ENCODE measurements at places on chromosomes 6 and 20. TPM values are rescaled to one million over a fixed set of nuclear protein-coding genes. Genes with fewer than 3 reads are reported as not detected.

- no peaks in the 10 kb centered on the region for H3K36me3 ChIP-seq
- no peak overlapping the region for H3K27ac ChIP-seq
- DNase-seq, result no peak
- H3K27me3 ChIP-seq, result no peaks in the 10 kb centered on the region
- no peaks in the 10 kb centered on the region for H3K4me1 ChIP-seq
These were observed 91.2 kb upstream of the SCGN start for GRCh38 chr6:25560865-25561264.

GRCh38 chr6:167698540-167698939, 128.2 kb upstream of the AFDN start:
- H3K4me3 ChIP-seq, result no peak overlapping the region
- H3K36me3 ChIP-seq, result no peaks in the 10 kb centered on the region
- no peaks in the 10 kb centered on the region for H3K27me3 ChIP-seq
- no peak for DNase-seq
- no peak overlapping the region for H3K27ac ChIP-seq

DNA sequence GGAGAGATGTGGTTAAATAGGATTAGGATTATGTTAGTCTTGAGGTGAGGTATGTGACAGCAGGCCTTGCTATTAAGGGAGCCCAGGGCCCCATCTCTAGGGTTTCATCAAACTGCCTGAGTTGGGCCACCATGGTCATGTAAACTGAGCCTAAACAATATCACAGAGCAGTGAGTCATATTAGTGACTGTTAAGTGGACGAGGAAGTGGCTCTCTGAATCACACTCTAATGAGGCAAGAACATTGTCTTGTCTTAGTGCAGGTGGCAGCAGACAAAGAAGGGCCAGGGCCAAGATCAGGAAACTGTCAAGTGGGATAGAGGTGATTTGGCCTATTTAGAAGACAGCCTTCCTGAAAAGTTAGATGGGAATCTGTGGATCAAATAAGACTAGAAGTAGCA, 23.1 kb downstream of the ENPP3 start:
- no peaks in the 10 kb centered on the region for H3K4me1 ChIP-seq
- DNase-seq, result no peak
- no peak overlapping the region for H3K4me3 ChIP-seq
- H3K36me3 ChIP-seq, result no peaks in the 10 kb centered on the region
- no peaks in the 10 kb centered on the region for H3K27me3 ChIP-seq

GRCh38 chr6:160387916-160388643, 39.9 kb downstream of the SLC22A3 start:
- H3K27me3 ChIP-seq, result no peaks in the 10 kb centered on the region
- DNase-seq, result no peak
- H3K4me3 ChIP-seq, result no peak overlapping the region

Gene TREM1
- not detected for total RNA-seq

Gene SLC17A9
- 2.5 TPM for total RNA-seq

Gene CAGE1
- total RNA-seq, result 0.09 TPM

Gene DEFB114
- total RNA-seq, result not detected

- H3K36me3 ChIP-seq, result peaks cover 5% of the 10 kb centered on the region
- peaks cover 62% of the 10 kb centered on the region for H3K4me1 ChIP-seq
- H3K4me3 ChIP-seq, result no peak overlapping the region
- no peaks in the 10 kb centered on the region for H3K27me3 ChIP-seq
- H3K27ac ChIP-seq, result no peak overlapping the region
These were observed 6.6 kb downstream of the EZR start for GRCh38 chr6:158812611-158813010.

DNA sequence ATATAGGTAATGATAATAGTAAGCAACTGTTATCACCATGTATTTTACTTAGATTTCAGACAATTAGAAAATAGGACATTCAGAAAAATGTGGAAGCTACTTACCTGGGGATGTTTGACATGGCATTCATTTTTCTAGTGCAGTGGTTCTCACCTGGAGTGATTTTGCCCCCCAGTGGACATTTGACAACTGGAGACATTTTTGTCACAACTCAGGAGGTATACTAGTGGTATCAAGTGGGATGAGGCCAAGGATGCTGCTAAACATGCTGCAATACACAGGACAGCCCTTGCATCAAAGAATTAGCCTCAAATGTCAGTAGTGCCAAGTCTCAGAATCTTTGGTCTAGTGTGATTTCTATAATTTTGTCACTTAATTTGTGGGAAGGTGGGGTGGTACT, 36.1 kb downstream of the NUS1 start:
- no peak for DNase-seq
- no peaks in the 10 kb centered on the region for H3K4me1 ChIP-seq
- H3K4me3 ChIP-seq, result no peak overlapping the region
- no peak overlapping the region for H3K27ac ChIP-seq
- H3K36me3 ChIP-seq, result no peaks in the 10 kb centered on the region

Gene ULBP2
- total RNA-seq, result not detected

DNA sequence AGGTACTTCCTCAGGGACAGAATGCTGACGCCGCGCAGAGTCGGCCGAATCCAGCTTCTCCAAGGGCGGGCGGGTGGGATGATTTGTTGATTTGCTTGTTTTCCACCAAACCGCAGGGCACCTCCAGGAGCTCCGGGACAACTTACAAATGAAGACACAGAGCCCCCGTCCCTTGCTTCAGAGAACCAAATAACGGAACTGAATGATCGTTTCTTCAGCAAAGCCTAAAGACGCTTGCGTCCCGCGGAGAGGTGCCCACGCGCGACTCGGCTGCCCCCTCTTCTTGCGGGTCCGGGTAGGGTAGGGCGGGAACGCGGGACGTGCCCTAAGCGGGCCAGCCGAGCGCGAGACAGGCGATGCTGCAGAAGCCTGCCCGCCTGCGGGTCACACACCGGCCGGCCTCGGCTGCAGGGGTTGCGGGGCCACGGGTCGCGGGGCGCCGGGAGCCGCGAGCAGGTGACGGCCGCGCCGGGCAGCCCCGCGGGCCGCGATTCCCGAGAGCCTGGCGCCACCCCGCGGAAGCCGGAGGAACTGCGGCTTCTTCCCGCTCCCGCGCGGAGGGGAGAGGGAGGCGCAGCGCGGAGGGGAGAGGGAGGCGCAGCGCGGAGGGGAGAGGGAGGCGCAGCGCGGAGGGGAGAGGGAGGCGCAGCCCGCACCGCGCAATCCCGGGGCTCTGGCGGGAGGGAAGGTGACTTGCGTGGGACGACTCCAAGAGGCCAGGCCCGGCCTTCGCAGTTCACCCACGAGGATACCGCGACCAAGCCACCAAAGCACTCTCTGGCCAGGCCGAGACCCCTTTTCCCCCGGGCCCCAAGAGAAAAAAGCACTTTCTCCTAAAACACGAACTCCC, 7.7 kb upstream of the FOXF2 start:
- peaks cover 8% of the 10 kb centered on the region for H3K4me1 ChIP-seq
- H3K36me3 ChIP-seq, result no peaks in the 10 kb centered on the region
- no peak overlapping the region for H3K4me3 ChIP-seq
- H3K27me3 ChIP-seq, result peaks cover 100% of the 10 kb centered on the region
- H3K27ac ChIP-seq, result no peak overlapping the region
- peak; percentile 38 for DNase-seq

Gene DEFB124
- not detected for total RNA-seq

- DNase-seq, result peak; percentile 35
- H3K27me3 ChIP-seq, result no peaks in the 10 kb centered on the region
- H3K4me3 ChIP-seq, result no peak overlapping the region
- H3K27ac ChIP-seq, result no peak overlapping the region
- H3K36me3 ChIP-seq, result no peaks in the 10 kb centered on the region
These were observed 283.9 kb downstream of the TBC1D7 start for GRCh38 chr6:13044390-13044789.

Gene BEND6
- 0.09 TPM for total RNA-seq

Gene BTNL2
- total RNA-seq, result not detected

Gene EYS
- total RNA-seq, result under 0.01 TPM

DNA sequence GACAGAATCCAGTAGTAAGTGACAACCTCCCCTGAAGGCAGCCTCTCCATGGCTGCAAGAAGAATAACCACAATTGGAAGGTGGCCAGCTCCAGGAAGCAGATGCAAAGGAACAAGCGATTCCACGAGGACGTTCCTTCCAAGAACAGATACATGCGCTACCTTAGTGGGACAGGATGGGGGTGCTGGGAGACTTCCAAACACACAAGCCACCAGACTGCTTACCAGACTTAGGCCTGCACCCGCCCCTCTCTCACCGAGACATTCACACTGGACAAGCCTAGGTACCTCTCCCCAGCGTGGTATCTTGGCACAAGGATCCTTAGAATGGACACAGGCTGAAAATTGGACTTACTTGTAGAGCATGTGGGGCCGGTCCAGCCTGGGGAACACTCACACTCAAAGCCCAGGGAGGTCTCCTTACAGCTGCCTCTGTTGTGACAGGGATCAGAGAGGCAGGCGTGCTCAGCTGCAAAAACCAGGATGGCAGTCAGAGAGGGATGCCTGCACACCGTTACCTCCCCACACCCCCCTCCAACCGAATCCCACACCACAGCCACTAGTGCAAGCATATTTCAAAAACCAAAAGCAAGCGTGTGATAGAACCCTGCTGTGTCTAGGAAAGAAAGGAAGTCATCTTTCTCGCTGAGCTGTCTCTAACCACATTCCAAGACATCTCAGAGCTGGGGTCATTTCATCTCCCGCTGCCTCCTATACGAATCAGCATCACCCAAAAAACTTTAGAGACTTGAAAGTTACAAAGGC, 22.4 kb downstream of the JAG1 start:
- H3K36me3 ChIP-seq, result peaks cover 33% of the 10 kb centered on the region
- DNase-seq, result peak; percentile 79
- H3K4me1 ChIP-seq, result peaks cover 55% of the 10 kb centered on the region
- peak overlapping the region; percentile 89 for H3K27ac ChIP-seq
- H3K27me3 ChIP-seq, result no peaks in the 10 kb centered on the region

- H3K4me3 ChIP-seq, result peak within 1 kb of the TSS; percentile 59
- H3K4me1 ChIP-seq, result peaks cover 36% of the 10 kb centered on the region
These were observed at the start of gene CNKSR3 for GRCh38 chr6:154510144-154510905. Gene CNKSR3, minus strand, starts transcription at chr6:154510685. Its CDS starts 571 bp downstream, at chr6:154510114.

DNA sequence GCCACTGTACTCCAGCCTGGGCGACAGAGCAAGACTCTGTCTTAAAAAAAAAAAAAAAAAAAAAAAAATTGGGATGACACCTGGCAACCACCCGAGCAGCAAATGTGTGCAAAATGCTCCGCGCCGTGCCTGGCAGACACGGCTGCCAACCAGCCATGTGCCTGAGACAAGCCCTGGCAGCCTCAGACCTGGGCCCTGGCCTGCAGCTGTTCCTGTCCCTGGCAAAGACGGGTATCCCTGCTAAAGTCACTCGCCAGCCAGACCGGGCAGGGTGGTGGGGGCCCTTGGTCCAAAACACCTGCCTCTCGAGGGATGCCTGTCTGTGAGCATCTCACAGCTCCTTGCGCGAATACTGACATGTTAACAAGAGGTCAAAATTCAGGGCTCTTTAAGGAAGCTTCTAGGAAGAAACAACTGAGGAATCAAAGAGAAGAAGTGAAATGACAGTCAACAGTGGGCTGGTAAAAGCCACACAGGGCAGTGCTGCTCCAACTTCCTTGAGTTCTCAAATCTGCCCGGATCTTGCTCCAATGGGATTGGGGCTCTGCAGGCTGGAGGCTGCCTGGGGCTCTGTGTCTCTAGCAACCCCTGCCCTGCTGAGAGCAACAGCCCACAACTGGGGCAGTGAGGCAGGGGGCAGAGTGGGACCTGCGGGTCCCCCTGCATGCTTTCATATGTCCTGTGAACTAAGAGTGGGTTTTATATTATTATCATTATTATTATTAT, 53.4 kb downstream of the SYTL3 start:
- DNase-seq, result no peak
- H3K27ac ChIP-seq, result no peak overlapping the region
- no peak overlapping the region for H3K4me3 ChIP-seq
- no peaks in the 10 kb centered on the region for H3K27me3 ChIP-seq
- H3K4me1 ChIP-seq, result peaks cover 31% of the 10 kb centered on the region
- no peaks in the 10 kb centered on the region for H3K36me3 ChIP-seq

GRCh38 chr6:6460416-6460815, 128.1 kb upstream of the LY86 start:
- H3K27me3 ChIP-seq, result no peaks in the 10 kb centered on the region
- H3K4me1 ChIP-seq, result no peaks in the 10 kb centered on the region
- no peak overlapping the region for H3K27ac ChIP-seq

DNA sequence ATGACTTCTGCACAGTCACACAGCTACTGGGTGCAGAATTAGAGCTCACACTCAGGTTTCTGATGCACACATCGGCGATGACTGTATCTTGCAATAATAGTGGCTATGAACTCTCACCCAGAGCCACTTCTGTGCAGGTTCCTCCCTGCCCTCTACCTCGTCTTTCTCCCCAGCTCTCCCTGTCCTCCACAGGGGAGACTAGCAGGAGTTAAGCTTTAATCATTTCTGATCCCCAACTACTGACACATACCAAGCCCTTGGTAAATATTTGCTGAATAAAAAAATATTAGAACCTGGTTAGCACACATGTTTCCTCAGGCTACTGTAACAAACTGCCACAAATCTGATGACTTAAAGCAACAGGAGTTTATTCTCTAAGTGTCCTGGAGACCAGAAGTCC, 222.7 kb upstream of the FOXA2 start:
- DNase-seq, result no peak
- no peaks in the 10 kb centered on the region for H3K27me3 ChIP-seq
- H3K36me3 ChIP-seq, result no peaks in the 10 kb centered on the region
- H3K4me3 ChIP-seq, result no peak overlapping the region
- peaks cover 3% of the 10 kb centered on the region for H3K4me1 ChIP-seq

GRCh38 chr6:155434096-155434495, 21.5 kb downstream of the NOX3 start:
- no peaks in the 10 kb centered on the region for H3K36me3 ChIP-seq
- H3K27me3 ChIP-seq, result no peaks in the 10 kb centered on the region
- DNase-seq, result no peak
- H3K4me3 ChIP-seq, result no peak overlapping the region
- no peak overlapping the region for H3K27ac ChIP-seq

- peak; percentile 95 for DNase-seq
- peak overlapping the region; percentile 30 for H3K4me3 ChIP-seq
- peak overlapping the region; percentile 99 for H3K27ac ChIP-seq
- peaks cover 29% of the 10 kb centered on the region for H3K4me1 ChIP-seq
- no peaks in the 10 kb centered on the region for H3K36me3 ChIP-seq
- no peaks in the 10 kb centered on the region for H3K27me3 ChIP-seq
These were observed 60.6 kb downstream of the ADNP start for GRCh38 chr20:50870561-50871161.

Measured in cardiac muscle cell (in vitro differentiated cells and primary cell).